Activated CD4-positive, alpha-beta T cell treated with anti-CD3 and anti-CD28 coated beads, Interleukin-10, Interleukin-2, amounts not matched to agents 100 ng/mL and 50 ng/mL, durations not matched to agents 16 hours and 8 hours (primary cell): ENCODE measurements at places on chromosomes 12 and 14.

GRCh38 chr14:43168371-43168925 lies 1338.6 kb downstream of the FSCB start:
- DNase-seq: no peak

GRCh38 chr12:39327510-39327909 lies 115.4 kb downstream of the KIF21A start:
- DNase-seq: no peak

DNA sequence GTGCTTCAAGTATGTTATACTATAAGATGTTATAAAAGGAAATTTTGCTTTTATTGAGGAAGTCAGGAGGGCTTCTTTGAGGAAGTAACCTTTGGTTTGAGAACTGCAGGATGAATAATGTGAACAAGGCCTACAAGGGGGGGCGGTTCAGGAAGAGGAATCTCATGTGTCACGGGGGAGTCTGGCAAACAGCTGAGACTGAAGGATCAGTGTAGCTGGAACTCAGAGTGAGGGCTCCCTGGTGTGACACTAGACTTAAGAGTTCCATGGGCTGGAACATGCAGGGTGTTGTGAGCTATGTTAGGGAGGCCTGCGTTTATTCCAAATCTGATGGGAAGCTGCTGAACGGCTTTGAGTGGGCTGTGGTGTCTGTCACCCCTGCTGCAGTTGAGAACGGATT lies 62.3 kb downstream of the UNC79 start:
- DNase-seq: no peak

- DNase-seq: peak; percentile 28
Measured at GRCh38 chr14:99818503-99819036, 25.4 kb downstream of the EML1 start.

DNA sequence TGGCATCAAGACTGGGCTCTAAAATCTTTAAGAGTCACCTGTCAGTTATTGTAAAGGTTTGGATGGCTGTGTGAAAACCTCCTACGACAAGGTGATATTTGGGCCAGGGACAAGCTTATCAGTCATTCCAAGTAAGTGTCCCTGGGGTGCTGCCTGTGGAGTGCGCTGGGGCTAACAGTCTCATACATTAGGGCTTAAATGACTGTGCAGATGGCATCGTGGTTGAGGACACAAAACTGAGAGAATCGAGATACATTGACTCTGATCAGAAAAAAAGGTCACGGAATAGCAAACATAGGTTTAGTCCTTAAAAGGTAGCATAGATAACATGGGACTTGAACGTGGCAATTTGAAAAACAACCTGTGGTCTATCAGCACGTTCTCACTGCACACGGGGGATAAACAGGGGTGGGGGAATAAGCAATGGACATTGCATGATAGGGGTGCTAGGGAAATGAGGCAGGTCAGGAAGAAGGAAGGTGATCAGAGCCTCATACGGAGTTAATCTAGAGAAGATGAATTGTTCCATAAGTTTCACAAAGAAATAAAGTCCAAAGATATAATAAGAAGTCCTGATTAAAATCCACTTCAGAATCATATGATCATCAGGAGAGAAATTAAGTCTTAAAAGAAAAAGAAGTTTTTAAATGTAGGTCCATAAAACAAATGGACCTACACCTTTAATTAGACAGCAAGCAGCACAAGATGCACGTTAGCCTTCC lies 100.3 kb downstream of the DAD1 start:
- DNase-seq: peak; percentile 67

GRCh38 chr12:118237908-118238307 lies 102.0 kb downstream of the PEBP1 start:
- no peak for DNase-seq

GRCh38 chr12:56661979-56662638 lies 16.3 kb upstream of the ATP5F1B start:
- DNase-seq: no peak

DNA sequence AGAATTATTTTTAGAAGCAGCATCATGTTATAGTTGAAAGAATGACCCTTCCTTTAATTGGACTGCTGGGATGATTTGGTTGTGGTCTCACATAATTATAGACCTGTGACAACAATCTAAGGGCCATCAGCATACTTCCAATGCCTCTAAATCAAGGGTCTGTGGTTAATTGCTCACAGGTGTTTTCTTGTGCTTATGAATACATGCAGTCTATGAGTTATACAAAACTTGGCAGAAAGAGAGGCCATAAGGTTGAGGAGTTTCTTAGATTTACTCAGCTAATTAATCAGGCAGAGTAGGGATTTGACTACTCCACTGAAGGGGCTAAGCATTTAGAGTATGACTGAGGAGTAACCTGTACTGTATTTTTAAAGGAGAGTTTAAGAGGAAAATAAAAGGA lies 37.0 kb upstream of the FRMD6 start:
- peak; percentile 11 for DNase-seq

DNA sequence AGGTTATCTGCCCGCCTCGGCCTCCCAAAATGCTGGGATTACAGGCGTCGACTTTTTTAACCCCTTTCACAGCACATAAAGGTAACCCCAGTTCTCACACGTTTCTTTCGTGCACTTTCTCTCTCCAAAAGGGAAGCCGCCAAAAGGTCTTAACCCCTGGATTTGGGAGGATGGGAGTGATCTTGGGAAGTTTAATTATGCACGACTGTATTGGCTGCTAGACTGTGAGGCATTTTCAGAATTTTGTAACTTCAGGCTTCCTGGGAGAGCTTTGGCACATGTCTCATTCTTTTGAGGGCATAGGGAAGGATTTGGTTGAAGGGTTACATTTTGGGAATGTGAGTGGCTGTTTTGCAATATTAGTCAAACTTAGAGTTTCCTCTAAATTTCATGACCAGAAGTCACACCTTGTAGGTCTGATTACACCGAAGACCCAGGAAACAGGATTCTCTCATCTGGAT lies 1.4 kb upstream of the SMARCC2 start:
- no peak for DNase-seq

- no peak for DNase-seq
Measured at GRCh38 chr14:89108608-89109007, 284.2 kb downstream of the TTC8 start.

- peak; percentile 30 for DNase-seq
Measured at GRCh38 chr12:75684678-75685616, 173.5 kb upstream of the KRR1 start.

DNA sequence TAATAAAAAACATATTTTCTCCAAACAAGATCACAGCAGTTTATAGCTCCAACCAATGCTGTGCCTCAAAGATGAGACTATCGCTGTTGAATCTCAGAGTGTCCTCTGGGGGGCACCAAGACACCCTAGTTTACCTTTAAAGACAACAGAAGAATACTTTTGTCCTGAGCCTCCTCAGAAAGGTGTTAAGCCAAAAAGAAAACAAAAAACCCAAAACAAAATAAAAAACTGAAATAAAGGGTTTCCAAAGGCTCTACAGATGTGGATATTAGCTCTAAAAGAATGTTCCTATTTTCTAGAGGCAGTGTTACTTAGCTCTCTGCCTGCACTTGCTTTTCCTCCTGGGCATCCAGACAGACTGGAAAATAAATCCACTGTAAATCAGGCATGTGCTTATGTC lies 86.9 kb upstream of the TTC7B start:
- peak; percentile 76 for DNase-seq

- no peak for DNase-seq
Measured at GRCh38 chr14:75549169-75549568, 26.9 kb downstream of the BATF start.

DNA sequence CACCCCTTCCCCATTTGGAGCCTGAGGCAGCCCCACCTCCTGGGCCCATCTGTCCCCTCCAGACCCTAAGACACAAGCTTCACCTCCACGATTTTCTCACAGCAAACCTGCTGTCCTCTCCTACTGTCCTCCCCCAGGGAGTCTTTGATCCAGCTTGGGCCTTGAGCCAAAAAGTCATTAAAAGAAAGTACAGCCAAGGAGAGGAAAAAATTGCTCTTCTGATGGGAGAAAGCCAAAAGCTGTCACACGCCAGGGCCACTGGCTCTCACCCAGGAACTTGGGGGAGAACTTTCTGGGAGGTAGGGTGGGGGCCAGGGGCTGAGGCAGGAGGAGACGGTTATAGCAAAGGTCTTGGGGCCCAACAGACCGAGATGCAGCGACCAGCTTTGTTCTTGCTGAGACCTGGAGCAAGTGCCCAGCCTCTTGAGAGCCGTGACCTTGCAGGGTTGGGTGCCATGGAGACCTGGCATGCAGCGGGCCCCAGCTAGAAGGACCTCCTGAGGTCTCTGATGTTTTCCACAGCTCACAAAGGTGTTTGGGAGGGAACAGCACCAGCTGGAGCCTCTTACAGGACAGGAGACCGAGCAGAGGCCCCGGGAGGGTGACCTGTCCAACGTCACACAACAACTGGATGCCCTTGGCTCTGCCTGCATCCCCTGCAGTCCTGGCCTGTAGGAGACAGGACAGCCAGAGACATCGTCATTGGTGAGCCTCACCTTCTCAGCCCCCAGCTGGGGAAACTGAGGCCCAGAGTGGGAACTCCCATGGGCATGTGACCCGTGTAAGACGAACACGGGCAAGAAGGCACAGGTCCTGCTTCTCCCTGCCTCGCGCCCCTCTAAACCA lies 124.5 kb downstream of the CALM1 start:
- DNase-seq: no peak

DNA sequence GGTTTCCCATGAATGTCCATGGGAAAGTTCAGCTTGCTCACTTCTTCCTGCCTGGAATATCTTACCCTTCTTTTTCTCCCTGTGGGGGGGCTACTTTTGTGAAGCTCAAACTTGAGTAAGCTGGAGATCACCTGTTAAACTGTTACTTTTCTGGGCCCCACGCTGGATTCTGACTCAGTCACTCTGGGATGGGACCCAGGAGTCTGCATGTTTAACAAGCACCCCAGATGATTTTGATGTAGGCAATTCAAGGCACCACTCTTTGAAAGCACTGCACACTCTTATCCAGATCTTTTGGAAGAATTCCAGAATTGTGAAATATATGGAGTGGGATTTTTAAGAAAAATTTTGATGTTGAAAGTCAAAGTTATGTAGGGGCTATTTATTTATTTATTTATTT lies 46.3 kb upstream of the IGF1 start:
- no peak for DNase-seq

- peak; percentile 86 for DNase-seq
Measured at GRCh38 chr12:132560614-132561426, 49.6 kb downstream of the LRCOL1 start.

DNA sequence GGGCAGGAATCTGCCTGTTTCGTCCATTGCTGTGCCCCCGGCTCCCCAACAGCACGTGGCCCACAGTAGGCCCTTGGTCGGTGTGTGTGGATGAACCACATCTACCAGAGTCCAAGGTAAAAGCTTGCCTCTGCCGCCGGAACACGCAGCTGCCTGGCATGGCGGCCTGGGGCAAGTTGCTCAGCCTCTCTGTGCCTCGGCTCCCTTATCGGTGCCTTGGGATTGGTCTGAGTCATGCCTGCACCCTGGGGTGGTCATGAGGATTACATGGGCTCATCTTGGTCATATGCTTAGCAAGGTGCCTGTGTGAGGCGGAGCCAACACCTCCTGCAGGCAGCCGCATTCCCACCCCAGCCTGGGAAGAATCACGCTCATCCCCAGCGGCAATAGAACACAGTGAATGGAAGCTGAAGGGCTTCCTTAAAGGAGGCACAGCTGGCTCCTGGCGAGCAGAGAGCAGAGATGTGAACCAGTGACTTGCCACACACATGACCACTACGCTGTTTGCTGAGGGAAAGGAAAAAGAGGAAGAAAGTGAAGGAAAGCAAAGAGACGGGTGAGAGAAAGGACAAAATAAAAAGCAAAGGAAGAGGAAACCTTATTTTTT lies 5.5 kb upstream of the SCARB1 start:
- no peak for DNase-seq

DNA sequence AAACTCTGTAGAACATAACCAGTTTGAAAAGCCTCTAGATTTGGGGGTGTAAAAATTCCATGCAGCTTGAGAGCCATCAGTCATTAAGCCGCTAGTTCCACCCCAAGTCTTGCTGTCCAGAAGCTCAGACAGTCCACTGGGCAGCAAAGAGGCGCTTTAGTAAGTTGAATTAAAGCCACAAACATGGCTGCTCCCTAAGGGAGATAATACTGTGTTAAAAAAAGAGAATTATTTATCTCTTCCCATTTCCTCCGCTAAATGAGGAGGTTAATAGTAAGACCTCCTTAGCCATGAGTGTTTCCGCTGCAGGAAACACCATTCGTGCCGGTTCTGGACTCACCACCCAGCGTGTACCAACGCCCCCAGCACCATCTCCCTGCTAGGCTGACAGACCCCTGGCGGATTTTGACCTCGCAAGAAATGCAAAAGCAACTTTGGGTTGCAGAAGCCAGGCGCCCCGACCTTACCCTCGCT lies 536 bp downstream of the TM7SF3 start:
- no peak for DNase-seq

DNA sequence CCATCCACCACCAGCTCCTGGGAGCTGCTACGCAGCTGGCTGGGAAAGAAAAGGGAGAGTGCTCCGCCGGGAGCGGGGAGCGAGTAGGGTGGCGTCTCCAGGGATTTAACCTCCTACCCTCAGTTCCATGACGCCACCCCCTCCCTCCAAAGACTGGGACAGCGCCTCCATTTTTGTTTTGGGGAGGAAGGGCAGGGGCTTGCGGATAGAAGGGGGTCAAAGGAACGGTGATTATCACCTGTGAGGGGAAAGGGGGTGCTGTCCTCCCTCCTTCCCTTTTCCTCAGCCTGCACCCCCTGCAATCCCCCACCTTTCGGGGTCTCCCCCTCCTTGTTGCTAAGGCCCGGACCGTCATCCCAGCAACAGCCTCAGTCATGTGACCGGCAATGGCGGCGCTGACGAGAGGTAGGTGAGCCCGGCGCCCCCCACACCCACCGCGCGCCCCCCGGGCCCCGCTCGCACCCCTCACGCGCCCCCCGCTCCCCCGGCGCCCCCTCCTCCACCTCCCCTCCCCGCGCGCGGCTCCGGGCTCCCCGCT lies at the start of gene DTX3:
DTX3 (plus strand) TSS at position 371 of the 538 bp plus-strand sequence. CDS start 1,694 bp downstream, outside the sequence.
- no peak for DNase-seq

- no peak for DNase-seq
Measured at GRCh38 chr12:112140728-112141127, 15.4 kb downstream of the TRAFD1 start.

- no peak for DNase-seq
Measured at GRCh38 chr12:96359328-96359727, 40.9 kb downstream of the CDK17 start.

GRCh38 chr12:32821293-32821692 lies 65.6 kb upstream of the YARS2 start:
- DNase-seq: no peak

DNA sequence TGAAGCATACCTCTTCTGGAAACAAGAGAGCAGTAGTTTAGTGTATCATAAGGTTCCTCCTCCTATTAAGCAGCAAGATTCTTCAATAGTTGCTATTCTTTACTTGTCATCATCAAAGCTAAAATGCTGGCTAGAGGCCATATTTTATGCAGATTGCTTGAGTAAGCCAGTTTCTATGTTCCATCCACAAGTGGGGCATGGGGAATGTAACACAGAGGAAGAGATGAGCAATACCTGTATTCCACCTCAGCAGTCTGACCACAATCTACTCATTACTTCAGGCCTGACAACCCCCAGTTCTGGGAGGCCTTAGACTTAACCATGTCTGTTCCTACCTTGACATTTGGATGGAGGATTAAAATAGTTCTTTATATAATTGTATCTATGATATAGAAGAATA lies 423.6 kb downstream of the BTG1 start:
- DNase-seq: peak; percentile 64
